ENCODE measurements at places on chromosomes 1 and 21.

GRCh38 chr1:45685308-45686014, 872 bp downstream of the GPBP1L1 start:
- DNase-seq: no peak

DNA sequence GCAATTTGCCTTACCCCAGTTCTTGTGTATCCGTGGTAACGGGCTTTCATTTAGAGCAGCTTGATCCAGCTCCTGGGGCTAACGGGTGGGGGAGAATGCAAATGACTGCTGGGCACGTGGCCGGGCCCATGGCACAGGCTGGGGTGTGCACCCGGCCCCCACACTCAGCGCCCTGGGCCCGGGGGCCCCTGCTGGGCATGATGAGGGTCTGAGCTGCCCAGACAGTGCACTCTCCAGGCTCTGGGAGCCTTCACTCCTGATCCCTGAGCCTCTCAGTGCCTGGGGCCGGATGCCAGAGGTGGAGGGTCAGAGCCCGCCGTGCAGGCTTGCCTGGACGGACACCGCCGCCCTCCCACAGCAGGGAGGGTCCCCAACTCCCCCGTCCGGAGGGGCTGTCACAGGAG, 20.1 kb upstream of the PEX10 start:
- no peak for DNase-seq

DNA sequence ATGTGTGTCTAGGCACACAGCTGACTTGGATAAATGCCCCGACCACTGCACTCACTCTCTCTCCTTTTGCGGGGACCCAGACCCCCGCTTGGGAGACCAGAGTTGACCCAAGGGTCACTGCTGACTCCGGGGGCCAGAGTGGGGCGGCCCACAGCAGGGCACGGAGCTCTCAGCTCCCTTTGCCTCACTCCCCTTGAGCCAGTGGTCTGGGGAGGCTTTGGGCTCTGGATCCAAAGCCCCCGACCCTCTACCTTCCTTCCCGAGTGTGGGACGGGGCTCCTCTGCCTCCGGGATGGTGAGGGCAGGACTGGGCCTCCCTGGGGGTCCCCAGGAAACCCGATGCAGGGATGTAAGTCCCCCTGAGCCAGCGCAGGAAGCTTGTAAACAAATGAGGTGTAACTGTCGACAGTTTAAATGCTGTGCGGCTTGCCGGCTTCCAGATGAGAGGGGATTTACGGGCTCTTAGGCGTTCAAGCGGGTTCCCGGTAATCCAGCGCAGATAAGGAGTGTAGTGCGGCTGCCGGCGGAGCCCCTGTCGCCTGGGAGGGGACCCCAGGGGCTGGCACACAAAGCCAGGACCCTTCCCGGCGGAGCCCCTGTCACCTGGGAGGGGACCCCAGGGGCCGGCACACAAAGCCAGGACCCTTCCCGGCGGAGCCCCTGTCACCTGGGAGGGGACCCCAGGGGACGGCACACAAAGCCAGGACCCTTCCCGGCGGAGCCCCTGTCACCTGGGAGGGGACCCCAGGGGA, 7.4 kb downstream of the ACTRT2 start:
- DNase-seq: no peak

- DNase-seq: no peak
Observed at GRCh38 chr1:158126425-158126824, 54.3 kb upstream of the CD1D start.

DNA sequence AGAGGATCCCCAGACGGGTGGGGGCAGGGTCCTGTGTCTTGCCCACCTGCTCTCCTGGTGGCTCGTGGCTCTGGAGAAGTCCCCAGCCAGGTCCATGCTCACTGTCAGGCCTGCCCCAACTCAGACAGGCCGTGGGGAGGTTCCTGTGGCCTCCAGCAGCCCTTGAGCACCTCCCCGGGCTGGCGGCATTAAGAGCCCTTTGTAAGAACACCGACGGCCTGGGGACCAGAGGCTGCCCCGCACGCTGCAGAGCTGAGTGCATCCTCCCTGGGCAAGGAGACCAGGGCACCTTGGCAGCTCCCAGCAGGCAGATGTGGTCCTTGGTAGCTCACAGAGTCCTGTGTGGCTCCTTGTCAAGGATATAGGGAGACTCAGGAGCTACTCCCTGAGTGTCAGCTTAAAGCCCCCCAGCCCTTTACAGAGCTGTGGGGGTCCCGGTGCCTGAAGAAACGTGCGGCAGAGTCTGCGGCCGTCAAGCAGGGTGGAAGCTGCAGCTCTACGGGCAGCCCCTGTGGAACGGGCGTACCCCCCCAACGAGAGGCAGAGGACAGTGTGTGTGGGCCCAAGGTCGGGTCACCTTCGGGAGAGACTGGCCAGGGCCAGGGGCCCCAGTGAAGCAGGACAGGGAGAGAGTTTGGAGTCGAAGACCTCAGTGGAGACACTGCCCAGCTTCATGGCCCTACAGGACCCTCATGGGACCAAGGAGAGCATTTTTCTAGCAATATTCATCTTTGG, 118.6 kb downstream of the PRDM16 start:
- no peak for DNase-seq

- no peak for DNase-seq
Observed at GRCh38 chr1:45394342-45394741, 54.1 kb upstream of the MUTYH start.

DNA sequence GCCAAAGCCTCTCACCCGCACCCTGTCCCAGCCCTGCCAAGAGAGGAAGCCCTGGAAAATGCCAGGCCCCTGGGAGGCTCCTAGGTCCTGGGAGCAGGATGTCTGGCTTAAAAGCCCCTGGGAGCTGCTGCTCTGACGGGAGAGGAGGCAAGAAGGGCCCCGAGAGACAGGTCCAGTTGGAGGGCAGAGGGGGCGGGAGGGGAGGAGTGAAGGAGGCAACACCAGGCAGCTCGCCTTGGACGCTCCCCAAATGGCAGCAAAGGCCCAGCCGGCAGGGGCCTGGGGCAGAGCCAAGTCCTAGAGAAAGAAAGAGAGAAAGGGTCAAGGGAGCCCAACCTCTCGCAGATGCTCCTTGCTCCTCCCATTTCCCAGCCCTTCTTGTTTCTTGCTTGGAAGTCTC, 6.8 kb downstream of the ETV3L start:
- no peak for DNase-seq

GRCh38 chr1:98763488-98764150, 102.1 kb downstream of the SNX7 start:
- DNase-seq: no peak

- DNase-seq: no peak
Observed at GRCh38 chr1:83114136-83114834, 884.6 kb downstream of the TTLL7 start.

DNA sequence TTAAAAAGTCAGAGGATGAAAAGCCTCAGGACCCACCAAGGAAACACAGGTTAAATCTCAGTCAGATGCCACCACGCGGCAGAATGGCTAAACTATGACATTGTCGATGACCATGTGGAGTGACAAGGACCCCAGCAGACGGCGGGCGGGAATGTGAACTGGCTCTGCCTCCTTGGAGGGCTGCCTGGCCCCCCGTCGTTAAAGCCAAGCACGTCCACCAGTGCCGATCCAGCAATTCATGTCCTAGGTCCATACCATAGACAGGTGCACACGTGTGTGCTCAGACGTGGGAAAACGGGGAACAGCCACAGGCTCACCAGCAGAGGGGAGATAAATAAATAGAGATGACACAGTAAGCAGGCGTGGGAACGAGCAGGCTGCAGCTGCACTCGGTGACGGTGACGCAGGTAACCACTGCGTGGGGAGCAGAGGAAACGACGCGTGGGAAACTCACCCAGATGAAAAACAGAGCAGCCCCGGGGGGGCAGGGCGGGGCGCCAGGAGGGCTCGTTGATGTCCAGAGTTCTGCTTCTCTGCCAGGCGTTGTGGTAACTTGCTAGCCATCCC, 28.3 kb upstream of the PCBP3 start:
- DNase-seq: no peak

DNA sequence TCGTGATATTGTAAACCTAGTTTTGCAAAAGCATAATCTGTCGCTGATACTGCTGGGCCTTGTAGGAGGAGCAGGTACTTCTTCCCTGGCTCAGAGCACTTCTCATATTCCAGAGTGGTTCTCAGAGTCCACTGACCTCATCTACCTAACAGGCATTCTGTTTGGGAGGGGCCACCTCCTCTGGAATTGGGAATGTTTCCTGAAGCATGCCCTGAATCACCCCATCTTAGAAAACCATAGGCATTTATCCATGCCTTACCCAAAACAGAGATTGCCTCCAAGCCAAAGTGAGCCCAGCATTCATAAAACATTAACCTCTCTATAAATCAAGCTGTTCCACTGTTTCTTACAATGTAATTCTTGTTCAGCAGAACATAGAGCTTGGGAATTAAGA, 35.1 kb downstream of the SLC44A3 start:
- DNase-seq: no peak

DNA sequence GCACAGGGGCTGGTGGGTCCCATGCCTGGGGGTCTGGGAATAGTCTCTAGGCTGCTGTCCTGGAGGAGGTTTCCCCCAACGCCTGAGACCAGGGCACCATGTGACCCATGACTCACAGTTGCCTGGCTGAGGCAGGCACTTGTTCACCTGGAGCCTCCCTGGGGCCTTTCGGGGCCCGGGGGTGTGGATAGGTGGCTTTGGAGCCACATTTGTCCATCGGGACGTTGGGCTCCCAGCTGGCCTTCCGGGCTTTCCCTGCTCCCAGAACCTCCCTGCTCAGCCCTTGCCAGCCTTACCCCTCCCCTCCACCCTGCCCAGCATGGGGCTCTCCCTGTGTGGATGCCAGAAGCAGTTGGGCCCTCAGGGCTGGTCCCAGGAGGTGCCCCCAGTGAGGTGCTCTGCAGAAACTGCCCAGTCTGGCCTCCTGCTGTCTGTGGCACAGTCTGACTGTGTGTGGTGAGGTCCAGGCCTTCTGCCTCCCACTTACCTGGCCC, 14.2 kb downstream of the COL6A1 start:
- no peak for DNase-seq

DNA sequence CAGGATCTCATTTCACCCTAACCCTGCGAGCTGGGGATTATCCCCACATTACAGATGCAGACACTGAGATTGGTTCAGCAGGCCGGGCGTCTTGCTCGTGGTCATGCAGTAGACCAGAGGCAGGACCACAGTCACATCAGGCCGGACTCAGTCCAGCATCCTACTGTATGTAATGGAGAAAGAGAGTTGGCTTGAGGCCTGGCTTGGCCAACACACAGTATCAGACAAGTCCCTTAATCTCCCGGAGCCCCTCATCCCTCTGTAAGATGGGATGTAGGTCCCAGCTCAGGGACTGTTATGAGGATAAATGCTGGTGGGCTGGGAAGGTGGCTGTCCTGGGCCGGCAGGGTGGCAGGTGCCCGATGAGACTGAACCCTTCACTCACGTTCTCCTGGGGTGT, 66.1 kb upstream of the ACTL8 start:
- DNase-seq: no peak

DNA sequence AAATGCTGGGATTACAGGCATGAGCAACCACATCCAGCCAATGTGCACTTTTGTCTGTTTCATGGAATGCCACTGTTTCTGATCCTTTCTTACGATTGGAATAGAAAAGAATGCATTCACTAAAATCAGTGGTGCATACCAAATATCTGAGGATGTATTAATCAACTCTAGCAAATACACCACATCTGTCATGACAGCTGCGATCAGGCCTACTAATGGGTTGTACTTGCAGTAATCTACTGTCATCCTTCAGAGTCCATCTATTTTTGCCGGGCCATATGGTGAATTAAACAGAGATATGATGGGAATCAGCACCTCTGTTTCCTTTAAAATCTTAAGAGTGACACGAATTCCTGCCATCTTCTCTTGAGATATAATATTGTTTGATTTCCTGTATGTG, 8.5 kb upstream of the USP1 start:
- DNase-seq: no peak

- no peak for DNase-seq
Observed at GRCh38 chr1:161982507-161982895, 41.2 kb downstream of the OLFML2B start.

- no peak for DNase-seq
Observed at GRCh38 chr1:230108580-230108979, 41.5 kb downstream of the GALNT2 start.

GRCh38 chr21:25298512-25299491, 308.5 kb downstream of the MRPL39 start:
- DNase-seq: no peak

GRCh38 chr1:193785850-193786420, 599.5 kb upstream of the B3GALT2 start:
- no peak for DNase-seq

DNA sequence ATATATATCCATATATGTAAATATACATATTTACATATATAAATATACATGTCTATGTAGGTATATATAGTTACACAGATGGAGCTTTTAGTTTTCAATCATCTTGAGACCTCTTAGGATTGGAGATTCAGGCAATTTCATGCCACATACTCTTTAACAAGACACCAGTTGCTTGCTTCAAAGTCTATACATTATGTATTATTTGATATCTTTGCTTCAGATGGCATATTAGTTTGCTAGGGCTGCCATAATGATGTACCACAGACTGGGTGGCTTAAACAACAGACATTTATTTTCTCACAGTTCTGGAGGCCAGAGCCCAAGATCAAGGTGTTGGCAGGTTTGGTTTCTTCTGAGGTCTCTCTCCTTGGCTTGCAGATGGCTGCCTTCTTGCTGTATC, 14.1 kb upstream of the C1orf87 start:
- DNase-seq: no peak

DNA sequence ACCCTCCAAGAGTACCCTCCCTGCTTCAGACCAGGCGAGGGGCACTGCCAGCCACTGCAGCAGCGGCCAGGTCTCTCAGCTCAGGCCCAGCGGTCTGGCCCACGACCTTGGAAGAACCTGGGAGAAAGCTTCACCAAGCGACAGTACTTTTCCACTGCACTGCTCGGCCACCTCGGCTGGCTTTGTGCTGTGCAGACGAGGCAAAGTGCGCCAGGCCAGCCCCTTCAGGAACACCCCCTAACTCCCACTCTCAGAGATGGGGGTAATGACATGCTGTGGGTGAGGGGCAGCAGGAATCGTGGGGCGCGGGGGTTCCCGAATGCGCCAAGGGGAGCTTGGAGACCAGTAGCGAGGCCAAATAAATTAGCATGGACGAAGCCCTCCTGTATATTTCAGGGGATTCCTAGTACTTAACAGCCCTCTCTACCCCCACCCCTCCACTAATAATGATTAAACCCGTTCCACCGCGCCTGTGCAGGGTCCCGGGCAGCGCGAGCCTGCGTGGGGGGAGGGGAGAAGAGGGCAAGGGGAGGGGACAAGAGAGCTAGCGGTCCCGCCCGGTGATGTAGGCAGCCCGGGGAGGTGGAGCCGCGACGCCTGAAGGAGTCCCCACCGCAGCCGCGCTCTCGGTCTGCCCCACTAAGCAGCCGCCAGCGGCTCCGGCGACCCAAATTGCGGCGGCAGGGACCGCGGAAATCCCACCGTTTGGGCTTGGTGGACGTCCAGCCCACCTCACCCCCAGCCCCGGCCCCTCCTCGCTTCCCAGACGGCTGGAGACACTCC, at the start of gene FAM43B:
FAM43B (plus strand) TSS at position 629 of the 783 bp plus-strand sequence. CDS start 401 bp downstream, outside the sequence.
- DNase-seq: no peak

DNA sequence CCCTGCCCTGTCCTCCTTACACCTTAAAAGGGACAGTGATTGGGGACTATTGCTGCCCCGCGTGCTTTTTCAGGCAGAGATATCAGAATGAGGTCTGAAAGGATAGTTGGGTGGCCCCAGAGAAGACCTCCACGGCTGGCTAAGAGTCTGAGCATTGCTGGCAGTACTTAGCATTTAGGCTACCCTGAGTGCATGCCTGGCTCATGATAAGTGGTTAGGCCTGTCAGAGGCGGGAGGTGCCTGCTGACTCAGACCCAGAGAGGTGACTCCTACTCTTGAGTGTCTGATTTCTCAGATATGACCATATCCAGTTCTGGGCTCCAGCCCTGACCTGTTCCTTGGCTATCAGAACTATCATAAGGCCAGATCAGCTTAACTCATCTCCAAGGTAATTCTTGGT, 213.7 kb downstream of the PBX1 start:
- DNase-seq: peak; percentile 60

- DNase-seq: no peak
Observed at GRCh38 chr1:184914149-184914548, 60.2 kb downstream of the NIBAN1 start.
